ENCODE measurements at places on chromosomes 7 and 10.

GRCh38 chr10:65550761-65551160 lies 1375.1 kb upstream of the LRRTM3 start:
- DNase-seq, result no peak

- no peak for DNase-seq
Observed at GRCh38 chr10:35079265-35079664, 10.9 kb downstream of the CUL2 start.

GRCh38 chr10:102596506-102596971 lies 47.7 kb upstream of the TRIM8 start:
- peak; percentile 38 for DNase-seq

GRCh38 chr10:85642421-85643170 lies 724.0 kb downstream of the GRID1 start:
- DNase-seq, result no peak

DNA sequence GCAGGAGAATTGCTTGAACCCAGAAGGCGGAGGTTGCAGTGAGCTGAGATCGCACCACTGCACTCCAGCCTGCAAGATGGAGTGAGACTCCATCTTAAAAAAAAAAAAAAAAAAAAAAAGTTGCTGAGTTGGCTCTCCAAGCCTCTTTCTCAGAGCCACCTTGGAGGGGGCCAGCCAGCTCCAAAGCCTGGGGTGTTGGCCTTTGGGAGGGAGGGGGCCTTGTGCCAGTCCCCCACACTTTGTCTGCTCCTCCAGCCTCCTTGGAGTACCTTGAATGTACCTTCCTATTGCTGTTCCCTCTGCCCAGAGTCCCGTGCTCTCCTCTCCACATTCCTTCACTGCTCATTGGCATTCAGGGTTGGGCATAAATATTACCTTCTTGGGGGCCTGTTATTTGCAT lies 62.4 kb downstream of the GRK5 start:
- no peak for DNase-seq

- DNase-seq, result no peak
Observed at GRCh38 chr7:20786779-20787659, at the start of gene SP8. Gene SP8, minus strand, starts transcription at chr7:20786886. Its CDS starts 88 bp downstream, at chr7:20786798.

GRCh38 chr10:114638821-114639625 lies 19.1 kb downstream of the ABLIM1 start:
- no peak for DNase-seq

- DNase-seq, result no peak
Observed at GRCh38 chr10:99339077-99339476, 9.9 kb downstream of the CNNM1 start.

- DNase-seq, result no peak
Observed at GRCh38 chr7:101924171-101924570, 106.7 kb downstream of the CUX1 start.

- DNase-seq, result no peak
Observed at GRCh38 chr10:84695902-84696301, 367.5 kb downstream of the CCSER2 start.

- no peak for DNase-seq
Observed at GRCh38 chr7:47241112-47242065, 340.5 kb downstream of the TNS3 start.

DNA sequence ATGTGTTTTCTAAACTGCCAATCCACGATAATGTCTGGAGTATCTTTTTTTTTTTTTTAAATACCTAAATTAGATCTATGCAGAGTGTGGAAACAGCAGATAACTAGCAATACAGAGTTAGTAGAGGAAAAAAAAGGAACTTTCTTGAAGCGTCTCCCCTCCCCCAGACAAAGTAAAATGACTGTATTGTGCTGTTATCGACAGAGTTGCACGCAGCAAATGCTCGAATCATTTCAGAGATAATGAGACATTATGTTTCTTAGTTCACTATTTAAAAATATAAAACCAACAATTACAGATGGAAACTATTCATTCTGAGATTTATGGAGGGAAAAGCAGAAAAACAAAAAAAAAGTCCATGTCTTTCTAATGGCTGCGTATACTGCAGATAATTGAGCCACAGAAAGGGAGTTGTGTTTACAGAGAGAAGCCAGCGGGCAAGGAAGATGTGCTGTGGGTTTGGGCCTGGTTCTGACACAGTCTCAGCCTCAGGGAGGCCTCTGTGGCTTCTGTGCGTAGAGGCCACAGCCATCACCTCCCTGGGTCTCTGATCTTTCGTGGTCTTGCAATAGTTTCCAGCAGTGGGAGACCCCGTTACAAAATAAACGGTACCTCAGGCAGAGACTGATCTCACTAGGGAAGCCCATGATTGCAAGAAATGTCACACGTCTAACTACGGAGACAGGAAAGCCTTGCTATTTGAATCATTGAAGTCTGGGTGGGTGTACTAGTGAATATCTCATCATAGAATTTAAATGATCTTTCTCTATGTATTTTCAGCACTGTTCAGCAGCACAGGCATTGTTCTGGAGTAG lies 19.1 kb upstream of the KLF6 start:
- DNase-seq, result no peak

- no peak for DNase-seq
Observed at GRCh38 chr7:42250411-42250810, 13.4 kb upstream of the GLI3 start.

DNA sequence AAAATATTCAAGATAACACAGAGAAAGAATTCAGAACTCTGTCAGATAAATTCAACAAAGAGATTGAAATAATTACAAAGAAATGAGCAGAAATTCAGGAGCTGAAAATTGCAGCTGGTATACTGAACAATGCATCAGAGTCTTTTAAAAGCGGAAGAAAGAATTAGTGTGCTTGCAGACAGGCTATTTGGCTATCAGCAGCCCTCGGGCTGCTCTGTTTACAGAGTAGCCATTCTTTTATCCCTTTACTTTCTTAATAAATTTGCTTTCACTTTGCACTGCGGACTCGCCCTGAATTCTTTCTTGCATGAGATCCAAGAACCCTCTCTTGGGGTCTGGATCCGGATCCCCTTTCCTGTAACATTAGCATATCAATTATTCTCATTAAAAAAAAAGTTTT lies 1040.0 kb downstream of the SORCS3 start:
- DNase-seq, result no peak

GRCh38 chr10:22597138-22597537 lies 117.2 kb downstream of the PIP4K2A start:
- no peak for DNase-seq

DNA sequence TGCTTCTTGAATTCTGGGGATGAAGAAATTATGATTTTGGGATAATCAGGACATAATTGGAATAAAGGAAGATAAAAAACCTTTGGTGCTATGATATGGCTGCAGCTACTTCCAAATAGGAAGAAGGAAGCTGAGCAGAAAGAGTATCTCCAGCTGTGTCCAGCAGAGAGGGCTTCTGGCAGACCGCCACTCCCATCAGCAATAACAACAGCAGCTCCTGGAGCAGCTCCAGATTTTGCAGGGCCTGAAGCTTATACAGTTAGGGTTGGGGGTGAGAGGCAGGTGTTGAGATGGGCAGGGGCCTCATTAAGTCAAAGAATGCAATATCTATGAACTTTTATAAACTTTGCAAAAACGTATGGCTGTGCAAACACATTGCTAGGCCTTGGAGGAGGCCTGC lies 62.3 kb downstream of the C10orf120 start:
- DNase-seq, result peak; percentile 1

GRCh38 chr7:132838313-132838712 lies 243.6 kb downstream of the CHCHD3 start:
- no peak for DNase-seq

DNA sequence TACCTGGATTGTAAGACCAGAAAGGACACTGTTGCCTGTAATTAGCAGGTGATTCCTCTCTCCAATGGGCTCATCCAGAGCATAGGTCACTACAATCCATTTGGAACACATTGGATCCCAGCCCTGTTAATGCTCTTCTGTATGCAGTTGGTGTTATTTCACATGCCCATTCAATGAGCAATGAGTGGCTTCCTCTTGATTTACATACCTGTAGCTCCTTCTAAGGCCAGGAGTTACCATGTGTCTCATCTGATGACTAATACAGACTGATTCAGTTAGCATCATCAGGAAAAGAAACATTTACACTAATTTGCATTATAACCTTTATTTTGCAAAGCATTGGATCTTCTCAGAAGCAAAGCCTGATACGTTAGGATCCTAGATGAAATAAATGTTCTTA lies 83.1 kb upstream of the NPVF start:
- DNase-seq, result no peak

Measured in NCI-H1694 treated with DMSO at 0.1 percent for 48 hours (cell line).